ENCODE measurements at places on chromosomes 1 and 21.

DNA sequence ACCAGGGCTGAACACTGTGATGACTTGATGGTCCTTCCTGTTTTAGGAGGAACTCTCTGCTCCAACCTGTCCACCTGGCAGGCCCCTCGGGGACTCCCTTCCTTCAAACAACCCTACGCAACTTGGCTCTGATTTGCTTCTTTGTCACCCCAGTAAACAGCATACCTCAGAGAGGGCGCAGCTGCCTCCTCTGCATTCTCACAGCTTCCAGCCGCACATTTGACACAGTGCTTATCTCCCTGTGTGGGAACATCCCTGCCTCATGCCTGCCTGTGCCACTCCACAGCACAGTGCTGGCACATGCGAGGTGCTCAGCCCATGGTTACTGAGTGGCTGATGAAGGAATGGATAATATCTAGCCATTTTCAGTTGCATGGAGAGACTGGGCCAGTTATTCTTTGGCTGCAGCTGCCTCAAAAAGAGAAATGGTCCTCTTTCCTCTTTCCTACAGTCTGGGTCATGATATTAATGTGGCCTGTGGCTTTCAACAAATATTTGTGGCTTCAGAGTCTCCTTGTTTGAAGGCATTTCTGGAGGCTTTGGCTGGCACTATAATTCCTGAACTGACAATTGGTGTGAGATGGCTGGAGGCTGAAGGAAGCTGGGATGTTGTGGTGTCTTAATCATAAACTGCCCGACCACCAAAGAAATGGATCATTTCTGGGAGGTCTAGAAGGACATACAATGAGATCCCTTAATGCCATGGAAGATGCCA lies 77.9 kb downstream of the TENT5C start:
- DNase-seq: no peak

GRCh38 chr1:109749221-109749620 lies 8.4 kb upstream of the GSTM3 start:
- no peak for DNase-seq

- DNase-seq: no peak
These were observed 64.2 kb downstream of the ACOT7 start for GRCh38 chr1:6329396-6329795.

DNA sequence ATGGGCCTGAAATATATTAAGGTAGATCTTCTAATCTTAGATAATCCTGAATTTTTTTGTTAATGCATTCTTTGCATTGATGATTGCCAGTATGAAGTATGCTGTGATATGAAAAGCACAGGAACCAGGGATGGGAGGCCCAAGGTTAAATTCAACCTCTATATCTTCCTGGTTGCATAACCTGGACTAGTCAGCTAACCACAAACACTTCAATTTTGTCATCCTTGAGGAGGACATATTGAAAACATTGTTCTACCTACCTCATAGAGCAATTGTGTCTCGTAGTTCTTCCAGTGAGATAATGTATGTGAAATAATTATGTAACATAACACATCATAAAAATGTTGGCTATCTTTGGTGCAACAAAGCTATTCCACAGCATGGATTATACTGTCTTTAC lies 25.6 kb downstream of the PDC start:
- DNase-seq: no peak

DNA sequence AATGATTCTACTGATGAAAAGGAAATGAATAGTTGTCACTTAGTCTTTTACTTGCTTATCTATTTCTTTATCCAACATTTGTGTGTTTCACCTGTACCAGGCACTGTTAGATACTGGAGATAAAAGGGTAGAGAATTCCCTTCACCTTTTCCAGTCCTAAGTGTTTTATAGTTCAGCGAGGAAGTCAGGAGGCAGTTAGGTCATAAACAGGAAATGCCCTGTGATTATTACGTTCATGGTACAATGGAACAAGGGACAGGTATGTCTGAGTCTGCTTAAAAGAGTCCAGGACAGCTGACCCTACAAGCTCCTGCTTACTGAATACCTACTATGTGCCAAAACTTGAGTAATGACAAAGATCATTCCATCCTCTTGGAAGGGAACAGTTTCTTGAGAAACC lies 77.8 kb downstream of the TNR start:
- no peak for DNase-seq

DNA sequence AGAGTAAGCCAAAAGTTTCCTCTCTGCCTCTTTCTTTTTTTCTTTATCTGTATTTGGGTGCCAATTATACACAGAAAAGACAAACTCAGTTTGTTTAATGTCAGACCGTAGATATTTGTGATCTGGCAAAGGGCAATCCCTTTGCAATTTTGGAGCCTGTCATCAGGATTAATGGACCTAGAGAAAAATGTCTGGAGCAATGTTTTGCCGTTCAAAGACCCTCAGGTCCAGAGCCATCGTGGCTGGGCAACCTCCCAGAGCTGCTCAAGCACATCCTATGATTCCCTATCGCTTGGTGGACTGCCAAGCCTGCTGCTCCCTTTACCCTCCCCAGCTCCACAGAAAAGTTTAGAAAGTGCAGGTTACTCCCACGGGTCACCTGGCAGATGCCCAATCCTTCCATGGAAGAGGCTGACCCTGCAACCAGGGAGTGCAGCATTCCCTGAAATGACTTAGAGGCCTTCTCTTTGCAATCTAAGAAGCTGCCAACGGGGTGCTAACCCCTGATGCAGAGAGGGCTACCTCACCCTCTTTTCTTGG lies 112.5 kb upstream of the NGF start:
- DNase-seq: no peak

DNA sequence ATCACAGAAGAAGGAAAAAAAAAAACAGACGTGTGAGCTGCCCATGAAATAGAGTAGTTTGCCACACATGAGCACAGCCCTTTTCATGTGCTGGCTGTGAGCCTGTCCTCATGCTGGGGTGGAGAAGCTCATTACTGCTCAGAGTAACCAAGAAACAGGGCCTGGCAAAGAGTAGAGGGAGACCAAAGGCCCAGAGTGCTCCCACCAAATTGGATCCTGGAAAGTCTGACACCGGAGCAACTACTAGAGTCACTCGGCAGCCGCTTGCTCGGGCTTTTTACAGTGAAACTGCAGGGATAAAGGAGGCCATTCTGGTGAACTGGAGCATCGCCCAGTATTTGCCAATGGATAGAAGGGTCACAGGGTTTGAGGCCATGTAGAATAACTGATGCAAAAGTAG lies 64.4 kb upstream of the BARHL2 start:
- DNase-seq: no peak
